ENCODE measurements at places on chromosomes 4 and X.
A peak's percentile ranks its signal among the peaks of the same experiment; 100 is the strongest.

DNA sequence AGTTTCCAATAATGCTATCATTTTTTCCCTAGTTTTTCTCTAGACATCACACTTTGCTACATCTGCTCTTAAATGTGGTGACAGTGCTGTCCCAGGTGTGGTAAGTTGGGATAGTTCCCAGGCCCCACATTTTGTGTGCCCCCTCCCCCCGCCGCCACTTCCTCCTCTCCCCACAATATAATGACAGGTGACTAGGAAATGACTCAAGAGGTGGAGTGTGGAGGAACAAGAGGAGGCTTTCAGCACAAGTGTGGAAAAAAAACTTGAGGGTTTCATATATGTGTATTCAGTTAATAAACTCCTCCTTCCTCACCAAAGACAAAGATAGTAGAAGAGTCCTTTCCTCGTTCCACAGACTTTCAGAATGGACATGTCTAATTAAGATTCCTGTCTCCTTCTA lies 18.3 kb upstream of the IL21 start:
- no peak for DNase-seq

DNA sequence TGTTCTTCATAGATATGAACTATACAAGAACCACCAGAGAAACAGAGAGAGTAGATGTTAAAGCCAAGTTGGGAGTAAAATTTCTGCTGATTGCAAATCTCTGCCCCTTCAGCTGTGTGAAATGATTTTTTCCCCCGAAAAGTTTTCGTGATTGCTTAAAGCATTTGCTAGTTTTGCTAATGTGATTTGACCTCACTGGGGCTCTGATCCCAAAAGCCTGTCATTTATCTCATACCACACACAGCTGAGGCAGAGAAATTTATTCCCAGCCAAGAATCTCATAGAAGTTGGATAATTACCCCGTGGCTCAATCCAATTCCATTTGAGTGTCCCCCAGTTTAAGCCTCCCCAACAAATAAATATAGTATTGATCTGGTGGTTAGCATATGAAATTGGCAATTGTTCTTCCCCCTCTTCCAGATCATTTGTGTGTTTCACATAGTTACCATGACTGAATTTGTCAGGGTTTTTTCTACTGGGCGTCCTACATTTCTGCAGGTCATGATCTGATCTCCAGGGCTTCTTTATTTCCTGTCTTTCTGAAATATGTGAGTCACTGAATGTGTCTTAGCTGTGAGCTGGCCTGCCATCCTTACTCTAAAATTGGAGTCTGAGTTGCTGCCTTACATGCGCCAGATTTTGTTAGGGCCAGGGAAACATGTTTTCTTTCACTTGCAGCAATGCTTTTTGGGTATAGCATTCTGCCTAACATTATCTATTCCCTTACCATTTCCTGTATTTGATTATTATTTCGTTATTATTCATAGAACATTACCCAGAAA lies 167.5 kb upstream of the FRMPD4 start:
- DNase-seq: no peak

DNA sequence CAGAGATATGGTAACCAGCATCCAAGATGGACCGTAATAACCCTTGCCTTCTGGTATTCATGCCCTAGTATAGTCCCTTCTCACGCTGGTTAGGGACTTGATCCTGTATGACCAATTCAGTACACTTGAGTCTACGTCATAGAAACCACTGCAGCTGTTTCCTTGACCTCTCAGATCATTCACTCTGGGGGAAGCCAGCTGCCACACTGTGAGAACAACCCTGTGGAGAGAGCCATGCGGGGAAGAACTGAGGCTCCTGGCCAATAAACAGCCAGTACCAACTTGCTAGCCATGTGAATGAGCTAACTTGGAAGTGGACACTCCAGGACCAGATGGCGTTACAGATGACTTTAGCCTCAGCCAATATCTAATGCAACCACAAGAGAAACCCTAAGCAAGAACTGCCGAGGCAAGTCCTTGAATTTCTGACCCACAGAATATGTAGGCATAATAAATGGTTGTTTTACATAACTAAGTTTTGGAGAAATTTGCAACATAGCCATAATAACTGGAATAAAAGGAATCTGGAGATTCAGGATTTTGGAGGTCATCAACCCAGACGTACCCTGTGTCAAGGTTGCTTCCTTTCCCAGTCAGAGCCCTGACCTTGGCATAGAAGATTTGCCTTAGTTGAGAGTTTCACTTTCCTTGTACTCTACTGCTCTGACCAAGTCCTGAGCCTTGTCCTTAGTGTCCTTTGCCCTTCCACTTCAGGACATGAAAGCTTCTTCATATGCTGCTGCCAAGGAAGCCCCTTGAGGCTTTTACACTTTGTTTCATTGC lies 87.3 kb upstream of the ZNF81 start:
- no peak for DNase-seq

DNA sequence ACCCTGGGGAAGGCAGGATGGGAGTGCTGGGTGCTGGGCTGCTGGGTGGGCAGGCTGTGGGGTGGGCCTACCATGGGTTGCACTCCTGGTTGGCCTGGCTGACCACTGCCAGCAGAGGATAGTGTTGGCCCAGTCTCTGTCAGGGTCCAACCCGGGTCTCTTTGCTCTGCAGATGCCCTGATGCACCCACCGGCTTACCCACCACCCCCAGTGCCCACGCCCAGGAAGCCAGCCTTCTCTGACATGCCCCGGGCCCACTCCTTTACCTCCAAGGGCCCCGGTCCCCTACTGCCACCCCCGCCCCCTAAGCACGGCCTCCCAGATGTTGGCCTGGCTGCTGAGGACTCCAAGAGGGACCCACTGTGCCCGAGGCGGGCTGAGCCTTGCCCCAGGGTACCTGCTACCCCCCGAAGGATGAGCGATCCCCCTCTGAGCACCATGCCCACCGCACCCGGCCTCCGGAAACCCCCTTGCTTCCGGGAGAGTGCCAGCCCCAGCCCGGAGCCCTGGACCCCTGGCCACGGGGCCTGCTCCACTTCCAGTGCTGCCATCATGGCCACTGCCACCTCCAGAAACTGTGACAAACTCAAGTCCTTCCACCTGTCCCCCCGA lies 14.2 kb upstream of the ADD1 start:
- no peak for DNase-seq

- DNase-seq: no peak
These were observed 161.8 kb downstream of the MAB21L2 start for GRCh38 chr4:150743564-150744342.

DNA sequence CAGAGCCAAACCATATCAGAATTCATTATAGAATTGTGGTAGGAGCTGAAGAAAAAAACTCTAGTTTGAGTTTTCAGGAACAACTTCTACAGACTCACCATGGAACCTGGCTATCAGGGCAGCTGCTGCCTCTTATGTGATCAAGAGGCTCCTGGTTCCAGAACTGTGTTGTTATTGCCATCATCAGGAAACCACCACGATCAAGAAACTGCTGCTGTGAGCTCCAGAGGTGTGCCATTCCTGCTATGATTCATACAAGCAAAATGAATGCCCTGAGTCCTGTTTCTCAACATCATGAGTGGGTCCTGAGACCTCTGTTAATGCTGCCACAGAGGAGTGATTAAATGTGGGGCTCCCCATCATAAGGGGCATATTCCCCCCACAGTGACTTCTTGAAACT lies 43.7 kb downstream of the TASL start:
- DNase-seq: no peak

- DNase-seq: no peak
These were observed 15.4 kb downstream of the SORCS2 start for GRCh38 chr4:7207628-7208231.

DNA sequence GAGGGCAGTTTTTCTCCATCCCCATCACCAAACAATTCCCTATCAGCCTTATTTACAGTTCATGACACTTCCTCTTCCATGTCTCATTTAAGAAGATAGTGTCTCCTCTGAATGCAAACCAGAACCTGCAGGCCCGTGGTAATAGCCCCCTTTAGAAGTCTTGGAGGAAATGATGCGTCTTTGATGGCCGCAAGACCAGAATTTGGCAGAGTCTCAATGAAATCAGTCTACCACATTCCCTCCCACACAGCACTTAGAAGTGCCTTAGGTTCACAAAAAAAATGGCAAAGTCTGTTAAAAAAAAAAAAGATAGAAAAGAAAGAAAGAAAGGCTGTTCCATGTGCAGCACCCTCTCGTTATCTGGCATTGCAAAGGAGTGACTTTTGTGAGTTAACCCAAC lies 2.1 kb upstream of the KDR start:
- no peak for DNase-seq

DNA sequence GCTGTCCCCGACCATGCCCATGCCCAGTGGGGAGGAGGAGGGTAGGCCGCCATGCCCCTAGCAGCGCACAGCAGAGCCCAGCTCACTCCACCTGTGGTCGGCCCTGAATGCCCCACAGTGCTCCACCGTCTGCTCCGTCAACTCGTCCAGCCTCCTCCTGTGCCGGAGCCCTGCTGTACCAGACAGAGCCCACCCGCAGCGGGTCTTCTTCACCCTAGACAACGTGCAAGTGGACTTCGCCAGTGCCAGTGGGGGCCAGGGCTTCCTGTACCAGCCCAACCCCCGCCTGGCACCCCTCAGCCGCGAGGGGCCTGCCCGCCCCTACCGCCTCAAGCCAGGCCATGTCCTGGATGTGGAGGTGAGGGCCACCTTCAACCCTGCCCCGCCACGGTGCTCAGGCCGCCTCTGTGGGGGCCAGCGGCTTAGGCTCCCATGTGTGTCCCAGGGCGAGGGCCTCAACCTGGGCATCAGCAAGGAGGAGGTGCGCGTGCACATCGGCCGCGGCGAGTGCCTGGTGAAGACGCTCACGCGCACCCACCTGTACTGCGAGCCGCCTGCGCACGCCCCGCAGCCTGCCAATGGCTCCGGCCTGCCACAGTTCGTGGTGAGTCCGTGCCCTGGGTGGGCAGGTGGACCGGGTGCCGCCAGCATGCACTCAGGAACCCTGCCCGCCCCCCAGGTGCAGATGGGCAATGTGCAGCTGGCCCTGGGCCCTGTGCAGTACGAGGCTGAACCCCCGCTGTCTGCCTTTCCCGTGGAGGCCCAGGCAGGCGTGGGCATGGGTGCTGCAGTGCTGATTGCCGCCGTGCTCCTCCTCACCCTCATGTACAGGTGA lies 6.9 kb upstream of the SRPK3 start:
- no peak for DNase-seq

DNA sequence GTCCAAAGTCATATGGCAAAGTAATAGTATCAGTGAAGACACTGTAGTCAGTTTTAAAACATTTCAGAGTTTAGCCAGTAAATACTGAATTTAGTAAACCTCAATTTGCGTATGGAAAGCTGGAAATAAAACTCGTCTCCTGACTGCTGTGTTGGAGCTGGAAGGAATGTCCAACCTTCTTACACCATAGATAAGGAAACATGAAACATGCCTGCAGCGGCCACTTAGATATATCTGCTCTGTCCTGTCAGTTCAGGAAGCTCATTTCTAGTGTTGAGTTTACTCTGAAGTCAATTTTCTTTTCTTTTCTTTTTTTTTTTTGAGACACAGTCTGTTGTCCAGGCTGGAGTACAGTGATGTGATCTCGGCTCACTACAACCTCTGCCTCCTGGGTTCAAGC lies 21.2 kb downstream of the ARHGAP10 start:
- no peak for DNase-seq

GRCh38 chrX:57266275-57266674 lies 20.2 kb upstream of the FAAH2 start:
- DNase-seq: no peak

DNA sequence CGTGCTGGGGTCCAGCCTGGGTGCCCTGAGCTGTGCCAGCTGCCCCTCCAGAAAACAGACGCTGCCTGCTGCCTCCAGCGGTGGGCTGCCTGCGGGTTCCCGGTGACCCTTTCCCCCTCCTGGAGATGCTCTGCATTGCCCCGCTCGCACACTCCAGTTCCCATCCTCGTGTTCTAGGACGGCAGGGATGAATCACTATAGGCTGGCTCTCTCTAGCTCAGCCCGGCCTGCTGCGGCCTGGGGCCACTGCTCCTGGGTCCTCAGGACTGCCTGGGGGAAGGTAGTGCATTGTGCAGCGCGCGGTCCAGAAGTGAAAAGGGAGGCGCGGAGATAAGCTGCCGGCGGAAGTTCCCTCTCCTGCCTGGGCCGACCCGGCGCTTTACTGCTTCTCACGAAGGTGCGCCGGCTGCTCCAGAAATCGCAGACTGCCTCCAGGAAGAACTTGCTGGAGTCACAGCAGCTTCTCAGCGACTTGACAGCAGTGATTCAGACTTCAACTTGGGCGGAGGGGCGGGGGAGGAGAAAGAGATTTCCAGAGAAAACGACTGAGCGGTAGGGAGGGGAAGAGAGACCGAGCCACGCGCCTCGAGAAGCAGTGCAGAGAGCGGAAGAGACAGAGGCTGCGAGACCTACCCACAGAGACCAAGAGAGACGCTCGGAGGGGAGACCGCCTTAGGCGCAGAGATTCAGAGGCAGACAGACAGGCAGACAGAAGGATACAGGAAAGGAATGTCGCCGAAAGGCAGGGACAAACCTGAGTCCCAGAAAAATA lies 6.7 kb upstream of the MSX1 start:
- peak; percentile 93 for DNase-seq

DNA sequence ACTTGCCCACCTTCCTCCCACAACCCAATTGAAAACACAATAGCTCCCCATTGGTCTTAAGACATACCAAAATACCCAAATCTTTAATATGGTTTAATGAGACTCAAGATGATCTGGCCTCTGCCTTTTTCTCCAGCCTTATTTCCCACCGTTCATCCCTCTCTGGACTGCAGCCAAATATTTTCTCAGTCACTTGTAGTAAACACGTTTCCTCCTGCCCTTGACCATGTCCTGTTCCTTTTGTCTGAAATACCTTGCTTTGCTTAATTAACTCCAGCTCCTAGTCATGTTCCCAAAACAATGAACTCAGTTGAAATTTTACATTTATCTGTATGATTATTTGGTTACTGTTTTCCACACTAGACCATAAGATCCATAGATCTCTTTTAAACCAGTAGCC lies 8.4 kb upstream of the NUP54 start:
- no peak for DNase-seq

DNA sequence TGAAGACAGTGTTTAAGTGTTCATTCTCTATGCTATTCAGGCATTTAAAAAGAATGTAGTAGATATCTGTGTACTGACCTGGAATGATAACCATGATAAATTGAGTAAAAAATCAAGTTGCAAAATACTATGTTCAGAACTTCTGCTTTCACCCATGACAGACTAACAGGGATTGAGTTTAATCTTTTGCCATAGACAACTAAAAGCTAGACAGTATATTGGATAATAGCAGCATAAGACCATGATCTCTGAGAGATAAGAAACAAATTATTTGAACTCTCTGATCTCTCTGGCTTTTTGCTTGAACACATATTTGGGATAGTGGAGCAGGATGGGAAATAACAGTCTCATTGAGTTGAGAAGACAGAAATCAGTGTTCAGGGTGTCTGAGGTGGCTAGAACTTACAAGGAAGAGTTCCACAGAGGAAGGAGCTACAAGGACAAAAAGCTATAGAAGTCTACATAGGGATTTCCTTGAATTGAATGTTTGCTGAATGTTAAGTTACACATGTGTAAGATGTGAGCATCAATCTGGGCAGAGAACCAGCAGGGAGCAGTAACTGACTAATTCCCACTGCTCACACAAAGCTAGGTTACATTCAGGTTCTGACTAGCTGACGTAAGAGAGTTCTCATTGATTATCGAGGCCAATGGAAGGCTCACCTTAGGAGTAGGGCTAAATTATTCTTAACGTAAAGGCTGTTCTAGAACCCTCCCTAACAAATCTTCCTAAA lies 60.4 kb downstream of the SLC30A9 start:
- DNase-seq: no peak
